ENCODE measurements at places on chromosomes 1 and 21.

DNA sequence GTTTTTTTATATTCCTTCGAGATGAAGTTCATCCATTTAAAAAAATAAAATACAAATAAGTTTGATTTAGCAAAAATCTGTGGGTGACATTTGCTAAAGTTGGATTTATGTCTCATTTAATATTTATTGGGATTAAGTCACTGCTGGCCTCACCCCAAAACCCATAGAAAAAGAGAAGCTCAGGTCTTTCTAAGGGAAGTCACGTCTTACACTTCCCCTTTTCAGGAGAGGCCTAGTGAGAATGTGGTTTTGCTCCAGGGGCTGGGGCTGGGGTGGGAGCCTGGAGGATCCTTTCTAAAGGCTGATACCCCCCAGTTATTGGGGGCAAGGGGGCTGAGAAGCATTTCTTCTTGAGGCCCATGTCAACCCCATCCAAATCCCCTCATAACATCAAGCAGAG, 300.3 kb downstream of the DSCAM start:
- DNase-seq = no peak

GRCh38 chr1:39525366-39526165, 34.1 kb downstream of the BMP8A start:
- DNase-seq = no peak

DNA sequence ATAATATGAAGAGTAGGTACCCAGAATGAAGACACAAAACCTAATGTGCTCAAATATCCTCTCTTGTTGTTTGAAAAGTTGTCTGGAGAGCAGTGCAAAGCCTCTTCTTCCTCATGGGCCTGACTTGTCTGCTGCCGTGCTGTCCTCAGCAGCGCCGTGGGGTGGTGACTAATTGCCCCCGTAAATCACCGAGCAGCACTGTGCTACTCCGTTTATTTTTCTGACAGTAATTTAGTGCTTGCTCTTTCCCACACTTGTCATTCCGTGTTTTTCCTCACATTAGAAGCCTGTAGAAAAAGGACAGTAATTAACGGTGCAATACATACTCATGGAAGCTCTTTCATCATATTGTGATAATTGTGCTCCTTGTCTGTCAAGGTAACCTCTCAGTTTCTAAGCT, 114.8 kb upstream of the BARHL2 start:
- no peak for DNase-seq

GRCh38 chr21:32554832-32555638, 30.3 kb downstream of the TCP10L start:
- no peak for DNase-seq

DNA sequence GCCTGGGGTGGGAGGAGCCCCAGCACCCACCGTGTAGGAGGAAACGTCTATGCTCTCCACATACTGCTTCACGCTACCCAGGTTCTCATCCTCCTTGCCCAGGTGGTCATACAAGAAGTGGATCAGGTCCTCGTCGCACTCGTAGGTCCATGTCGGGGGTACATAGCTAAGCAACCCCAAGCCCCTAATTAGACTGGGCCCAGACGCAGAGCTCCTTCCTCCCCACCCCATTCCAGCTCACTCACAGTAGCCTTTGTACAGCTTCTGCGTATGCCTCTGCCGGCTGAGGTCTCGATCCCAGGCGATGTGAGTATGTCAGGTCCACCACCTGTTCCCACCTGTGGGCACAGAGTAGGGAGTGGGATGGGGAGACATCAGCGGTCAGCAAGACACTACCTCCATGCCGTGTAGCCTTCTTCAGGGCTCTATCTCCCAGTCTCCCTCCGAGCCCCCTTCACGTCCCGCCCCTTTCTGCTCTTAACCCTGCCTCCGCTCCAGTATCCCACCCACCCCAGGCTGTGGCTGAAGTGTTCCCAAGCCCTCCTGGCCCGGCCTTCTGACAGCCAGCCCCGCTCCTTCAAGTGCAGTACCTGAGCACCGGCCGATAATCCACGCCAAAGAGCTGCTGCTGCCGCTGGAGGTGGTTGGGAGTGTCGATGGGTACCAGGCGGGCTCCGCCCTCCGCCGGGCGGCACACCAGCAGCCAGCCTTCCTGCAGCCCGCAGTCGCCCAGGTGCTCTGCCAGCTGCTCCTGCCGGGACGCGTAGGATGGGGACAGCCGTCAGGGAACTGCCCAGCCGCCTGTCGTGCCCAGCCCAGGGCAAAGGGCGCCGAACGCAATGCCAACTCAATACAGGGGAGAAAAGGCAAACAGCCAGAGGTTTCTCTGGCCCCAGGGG, 919 bp downstream of the HECTD3 start:
- DNase-seq = no peak

DNA sequence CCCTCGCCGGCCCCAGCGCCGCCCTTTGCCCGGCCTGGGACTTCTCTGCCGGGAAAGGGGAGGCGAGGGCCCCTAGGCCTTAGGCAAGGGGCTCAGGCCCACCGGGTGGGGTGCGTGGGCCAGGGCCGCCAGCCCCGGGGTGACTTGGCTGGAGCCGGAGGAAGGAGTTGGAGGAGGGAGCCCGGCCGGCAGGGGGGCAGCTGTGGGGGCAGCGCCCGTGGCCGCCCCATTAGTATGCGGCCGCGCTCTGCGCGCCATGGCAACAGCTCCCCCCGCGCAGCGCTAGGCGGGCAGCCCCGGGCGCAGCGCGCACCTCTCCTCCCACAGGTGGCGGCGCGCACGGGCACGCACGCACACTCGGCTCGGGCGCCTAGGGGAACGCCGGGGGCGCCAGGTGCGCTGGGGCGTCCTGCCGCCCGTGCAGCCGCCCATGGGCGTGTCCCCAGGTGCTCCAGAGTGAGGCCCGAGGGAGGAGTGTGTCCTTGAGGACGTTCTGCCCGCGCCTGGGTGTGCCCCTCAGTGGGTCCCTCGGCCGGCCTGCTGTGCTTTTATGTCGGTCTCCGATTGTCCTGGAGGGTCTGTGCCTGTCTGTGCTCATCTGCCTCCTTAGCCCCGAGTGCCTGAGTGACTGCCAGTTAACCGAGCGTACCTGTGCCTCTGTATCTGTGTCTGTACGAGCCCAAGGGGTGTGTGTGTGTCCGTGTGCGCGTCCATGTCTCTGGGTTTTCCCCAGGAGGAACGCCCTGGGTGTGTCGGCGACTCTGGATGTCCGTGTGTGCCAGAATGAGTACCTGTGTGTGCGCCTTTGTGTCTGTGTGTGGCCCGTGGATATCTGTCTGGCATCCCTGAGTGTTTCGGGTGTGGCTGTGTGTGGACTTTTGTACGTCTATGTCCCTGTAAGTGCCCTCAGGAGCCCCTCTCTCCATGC, 38.2 kb upstream of the WASF2 start:
- no peak for DNase-seq

DNA sequence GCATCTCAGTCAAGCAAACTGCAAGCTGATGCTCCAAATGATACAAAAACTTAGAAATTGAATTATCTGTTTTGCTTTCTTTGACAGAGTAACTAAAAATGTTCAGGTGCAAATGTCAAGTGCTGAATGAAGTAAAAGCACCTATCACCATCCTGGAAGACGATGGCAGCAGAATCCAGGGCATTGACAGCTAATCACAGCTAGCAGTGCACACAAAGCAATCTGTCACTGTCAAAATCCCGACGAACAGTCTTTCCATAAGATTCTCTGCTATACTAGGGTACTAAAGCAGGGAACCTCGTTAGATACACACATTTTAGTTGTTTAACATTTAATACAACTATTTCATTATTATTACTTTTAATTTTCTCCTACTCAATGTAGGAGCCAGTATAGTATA, 233.3 kb downstream of the BRINP3 start:
- DNase-seq = no peak

DNA sequence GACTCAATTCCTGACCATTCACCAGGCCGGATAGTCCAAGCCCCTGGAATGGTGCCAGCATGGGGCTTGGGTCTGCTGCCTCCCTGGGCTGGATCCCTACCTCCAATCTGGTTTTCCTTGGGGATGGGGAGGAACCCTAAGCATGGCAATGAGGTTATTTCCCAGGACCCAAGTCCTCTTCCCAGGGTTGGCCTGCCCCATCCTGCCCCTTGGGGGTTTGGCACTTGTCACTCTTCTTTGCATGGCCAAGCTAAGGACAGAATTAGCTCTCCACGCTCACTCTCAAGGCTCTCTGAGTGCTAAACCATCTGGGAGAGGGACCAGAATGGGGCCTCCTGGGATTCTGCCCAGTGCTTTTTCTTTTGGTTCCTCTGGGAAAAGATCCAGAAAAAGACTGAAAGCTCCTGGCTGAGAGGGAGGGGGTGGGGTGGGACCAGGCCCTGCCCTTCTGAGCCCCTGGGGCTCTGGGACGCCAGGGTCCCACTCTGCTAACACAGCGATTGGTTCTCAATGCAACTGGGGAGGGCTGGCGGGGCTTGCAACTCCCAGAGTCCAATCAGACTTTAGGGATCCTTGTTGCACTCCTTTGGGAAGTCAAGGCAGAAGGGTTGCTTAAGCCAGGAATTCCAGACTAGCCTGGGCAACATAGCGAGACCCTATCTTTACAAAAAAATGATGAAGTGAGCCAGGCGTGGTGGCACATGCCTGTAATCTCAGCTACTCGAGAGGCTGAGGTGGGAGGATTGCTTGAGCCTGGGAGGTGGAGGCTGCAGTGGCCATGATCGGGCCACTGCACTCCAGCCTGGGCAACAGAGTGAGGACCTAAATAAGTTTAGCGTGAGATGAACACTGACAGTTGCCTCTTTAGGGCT, 52.7 kb downstream of the DHRS3 start:
- no peak for DNase-seq

- DNase-seq = no peak
Measured at GRCh38 chr1:56713112-56713511, 68.0 kb downstream of the PRKAA2 start.

- no peak for DNase-seq
Measured at GRCh38 chr21:38954588-38955004, 148.9 kb downstream of the ETS2 start.

DNA sequence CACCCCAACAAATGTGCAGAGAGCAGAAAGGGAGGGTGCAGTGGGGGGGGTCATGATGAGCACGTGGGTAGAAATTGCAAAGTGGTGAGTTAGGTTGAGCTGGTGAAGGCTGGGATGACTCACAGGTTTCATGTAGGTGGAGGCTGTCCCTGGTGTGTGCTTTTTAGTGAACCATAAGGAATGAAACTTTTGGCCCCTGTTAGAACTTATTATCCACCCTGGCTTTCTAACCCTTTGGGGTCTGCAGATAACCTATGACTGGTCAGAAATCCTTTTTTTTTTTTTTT, 46.9 kb downstream of the DOP1B start:
- DNase-seq = no peak

DNA sequence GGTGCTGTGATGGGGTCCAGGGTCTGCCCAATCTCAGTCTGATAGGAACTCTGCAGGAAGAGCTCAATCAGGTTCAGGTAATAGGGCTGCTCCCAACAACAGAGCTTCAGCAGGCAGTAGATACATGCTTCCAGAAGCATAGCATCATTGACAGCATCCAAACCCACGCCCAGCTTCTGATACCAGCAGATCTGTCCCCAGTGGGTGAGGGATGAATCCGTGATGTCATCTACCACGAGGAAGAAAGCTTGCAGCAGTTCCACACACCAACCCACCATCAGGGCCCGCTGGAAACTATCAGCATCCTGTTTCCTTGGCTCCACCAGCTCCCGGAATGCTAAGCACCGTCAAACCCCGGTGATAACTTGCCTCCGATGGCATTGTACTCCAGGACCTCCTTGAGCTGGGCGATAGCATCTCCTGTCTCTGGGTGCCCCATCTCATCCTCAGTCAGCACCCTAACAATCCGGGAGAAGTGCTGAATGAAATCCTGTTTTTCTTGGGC, 14.7 kb downstream of the NEK2 start:
- no peak for DNase-seq

- no peak for DNase-seq
Measured at GRCh38 chr1:54118704-54119103, 34.1 kb downstream of the CDCP2 start.

DNA sequence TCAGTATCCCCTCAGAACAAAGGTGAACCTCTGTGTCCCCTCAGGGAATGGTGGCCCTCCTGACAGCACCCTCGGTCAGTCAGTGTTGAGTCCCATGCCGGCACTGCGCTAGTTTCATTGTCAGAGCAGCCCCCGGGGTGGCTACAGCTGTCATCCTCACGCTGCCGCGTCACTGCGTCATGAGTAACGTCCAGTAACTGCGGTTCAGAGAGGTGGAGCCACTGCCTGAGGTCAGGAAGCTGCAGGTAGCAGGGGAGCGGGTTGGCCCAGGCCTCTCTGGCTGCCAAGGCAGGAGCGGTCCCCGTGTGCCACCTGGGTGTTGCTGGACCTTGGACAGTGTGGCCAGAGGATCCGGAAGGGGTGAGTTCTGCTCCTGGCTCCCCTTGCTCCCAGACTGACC, 20.2 kb upstream of the WNT4 start:
- no peak for DNase-seq

DNA sequence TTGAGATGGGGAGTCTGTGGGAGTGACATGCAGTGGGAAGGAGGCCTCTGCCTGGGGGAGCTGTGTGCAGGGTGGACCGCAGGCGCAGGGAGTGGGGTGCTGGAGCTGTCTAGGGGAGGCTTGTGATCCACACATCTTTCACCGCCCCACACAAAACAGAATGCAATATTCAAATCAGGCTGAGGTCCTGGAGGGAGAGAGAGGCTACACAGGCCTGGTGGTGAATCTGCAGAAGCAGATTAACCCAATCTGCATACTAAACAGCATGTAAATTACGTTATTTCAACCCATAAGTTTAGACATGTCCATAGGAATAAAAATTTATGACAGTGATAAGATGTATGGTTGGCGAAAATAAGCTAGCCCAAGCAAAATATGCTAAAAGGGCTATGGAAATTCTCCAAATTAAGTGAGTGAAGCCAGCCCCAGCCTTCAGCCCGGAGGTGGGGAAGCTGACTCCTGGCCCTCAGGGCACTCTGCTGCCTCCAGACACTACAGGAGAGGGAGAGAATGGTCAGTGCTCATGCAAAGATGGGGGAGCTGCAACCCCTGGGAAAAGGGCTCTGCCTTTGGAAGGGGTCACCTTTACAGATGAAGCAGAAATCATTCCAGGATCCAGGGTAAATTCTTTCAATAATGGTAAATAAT, 156.2 kb upstream of the CTTNBP2NL start:
- DNase-seq = no peak

DNA sequence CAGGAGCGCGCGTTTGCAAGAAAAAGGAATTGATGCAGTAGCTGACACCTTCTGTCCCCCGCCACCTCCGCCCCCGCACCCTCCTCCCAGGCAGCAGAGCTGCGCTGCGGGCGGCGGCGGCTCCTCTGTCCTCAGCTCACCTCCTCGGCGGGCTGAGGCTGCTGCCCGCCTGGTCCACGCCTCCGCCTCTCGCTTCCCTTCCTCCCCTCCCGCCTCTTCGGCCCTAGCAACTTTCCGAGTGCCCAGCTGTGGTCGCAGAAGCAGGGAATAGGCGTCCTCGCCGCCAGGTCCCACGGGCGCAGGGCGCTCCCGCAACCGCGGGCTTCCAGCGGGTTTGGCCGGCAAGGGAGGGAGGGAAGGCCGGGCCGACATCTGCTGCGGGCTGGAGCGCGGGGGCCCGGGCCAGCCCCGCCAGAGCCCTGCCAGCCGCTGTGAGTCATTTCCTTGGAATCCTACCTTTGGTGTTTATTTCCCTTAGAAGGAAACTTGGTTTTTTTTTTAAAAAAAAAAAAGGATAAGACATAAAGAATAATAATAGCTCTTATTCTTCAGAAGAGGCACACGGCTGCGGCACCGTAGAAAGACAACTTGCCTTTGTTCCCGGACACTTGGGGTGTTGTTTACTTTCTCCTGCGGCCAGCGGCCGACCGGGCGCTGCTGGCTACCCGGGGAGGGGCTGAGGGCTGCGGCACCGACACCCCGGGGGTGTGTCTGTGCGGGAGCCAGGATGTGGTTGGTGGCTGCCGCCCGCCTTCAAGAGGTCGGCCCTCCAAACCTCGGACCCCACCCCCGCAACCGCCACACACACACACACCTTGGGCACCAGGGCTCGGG, 1.1 kb downstream of the SERTAD4 start:
- no peak for DNase-seq

All from stimulated activated CD8-positive, alpha-beta memory T cell treated with anti-CD3 and anti-CD28 coated beads, Interleukin-15, amount 100 ng/mL, for 4 hours (primary cell).